ENCODE measurements at places on chromosomes 5 and 9. TPM values are rescaled to one million over a fixed set of nuclear protein-coding genes. Genes with fewer than 3 reads are reported as not detected.
A peak's percentile ranks its signal among the peaks of the same experiment; 100 is the strongest.

Gene BTNL9
- total RNA-seq: 5.3 TPM

GRCh38 chr5:159915904-159916840 lies at the start of gene ADRA1B:
TSS of gene ADRA1B (plus strand) at chr5:159916482. CDS start at chr5:159916906, 424 bp downstream.
- H3K4me1 ChIP-seq: peaks cover 9% of the 10 kb centered on the region
- peak within 1 kb of the TSS; percentile 31 for H3K4me3 ChIP-seq
- peaks cover 56% of the 10 kb centered on the region for H3K27me3 ChIP-seq
- no peak within 1 kb of the TSS for H3K27ac ChIP-seq
- no peaks in the 10 kb centered on the region for H3K36me3 ChIP-seq

DNA sequence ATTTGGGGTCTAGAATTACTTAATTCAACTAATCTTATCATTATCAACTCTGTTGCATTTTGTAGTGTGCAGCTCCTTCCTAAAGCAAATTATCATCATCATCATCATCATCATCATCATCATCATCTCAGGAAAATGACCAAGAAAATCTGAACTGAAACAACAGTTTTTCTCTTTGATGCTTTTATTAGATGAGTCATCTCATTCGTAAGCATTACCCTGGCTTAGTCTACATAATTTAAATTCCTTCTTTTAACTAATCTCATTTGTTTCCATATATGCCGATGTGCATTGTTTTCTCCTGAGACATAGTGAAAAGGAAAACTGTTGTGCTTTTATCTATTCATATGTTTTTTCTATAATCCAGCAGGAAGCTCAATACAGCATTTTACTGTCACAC lies 173.0 kb upstream of the PDE4D start:
- H3K27ac ChIP-seq: no peak overlapping the region
- DNase-seq: no peak
- H3K4me3 ChIP-seq: no peak overlapping the region
- H3K4me1 ChIP-seq: no peaks in the 10 kb centered on the region
- no peaks in the 10 kb centered on the region for H3K36me3 ChIP-seq

- no peak for DNase-seq
- no peak overlapping the region for H3K27ac ChIP-seq
- no peak overlapping the region for H3K4me3 ChIP-seq
- H3K27me3 ChIP-seq: no peaks in the 10 kb centered on the region
- H3K36me3 ChIP-seq: no peaks in the 10 kb centered on the region
These were observed 190.4 kb upstream of the VCAN start for GRCh38 chr5:83281176-83281575.

GRCh38 chr9:6590772-6591384 lies 54.7 kb downstream of the GLDC start:
- H3K27me3 ChIP-seq: no peaks in the 10 kb centered on the region
- no peak overlapping the region for H3K4me3 ChIP-seq
- no peaks in the 10 kb centered on the region for H3K36me3 ChIP-seq
- no peak overlapping the region for H3K27ac ChIP-seq

- no peak for DNase-seq
- no peaks in the 10 kb centered on the region for H3K27me3 ChIP-seq
- no peak overlapping the region for H3K4me3 ChIP-seq
- peaks cover 6% of the 10 kb centered on the region for H3K4me1 ChIP-seq
These were observed 183.7 kb downstream of the KDM4C start for GRCh38 chr9:6941501-6941900.

Gene CBY3
- total RNA-seq: not detected

DNA sequence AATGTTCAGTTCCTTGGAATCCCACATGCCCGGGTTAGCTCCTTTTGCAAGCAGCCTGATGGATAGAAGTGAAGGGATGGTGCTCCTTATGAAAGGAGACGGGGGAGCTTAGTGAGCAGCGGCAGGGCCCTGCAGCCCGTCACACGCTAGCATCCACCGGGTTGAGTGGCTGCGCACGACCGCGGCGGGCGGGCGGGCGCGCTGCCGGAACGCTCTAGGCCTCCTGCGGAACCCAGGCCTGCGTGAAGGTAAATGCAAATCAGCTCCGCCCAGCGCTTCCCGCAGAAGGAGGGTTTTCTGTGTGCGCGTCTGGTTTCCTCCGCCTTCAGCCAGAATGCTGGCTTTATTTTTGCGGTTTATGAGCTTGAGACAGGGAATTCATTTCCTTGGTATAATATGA lies 19.8 kb downstream of the IL12B start:
- H3K36me3 ChIP-seq: no peaks in the 10 kb centered on the region
- no peaks in the 10 kb centered on the region for H3K4me1 ChIP-seq
- no peak overlapping the region for H3K27ac ChIP-seq
- no peak overlapping the region for H3K4me3 ChIP-seq
- no peak for DNase-seq

DNA sequence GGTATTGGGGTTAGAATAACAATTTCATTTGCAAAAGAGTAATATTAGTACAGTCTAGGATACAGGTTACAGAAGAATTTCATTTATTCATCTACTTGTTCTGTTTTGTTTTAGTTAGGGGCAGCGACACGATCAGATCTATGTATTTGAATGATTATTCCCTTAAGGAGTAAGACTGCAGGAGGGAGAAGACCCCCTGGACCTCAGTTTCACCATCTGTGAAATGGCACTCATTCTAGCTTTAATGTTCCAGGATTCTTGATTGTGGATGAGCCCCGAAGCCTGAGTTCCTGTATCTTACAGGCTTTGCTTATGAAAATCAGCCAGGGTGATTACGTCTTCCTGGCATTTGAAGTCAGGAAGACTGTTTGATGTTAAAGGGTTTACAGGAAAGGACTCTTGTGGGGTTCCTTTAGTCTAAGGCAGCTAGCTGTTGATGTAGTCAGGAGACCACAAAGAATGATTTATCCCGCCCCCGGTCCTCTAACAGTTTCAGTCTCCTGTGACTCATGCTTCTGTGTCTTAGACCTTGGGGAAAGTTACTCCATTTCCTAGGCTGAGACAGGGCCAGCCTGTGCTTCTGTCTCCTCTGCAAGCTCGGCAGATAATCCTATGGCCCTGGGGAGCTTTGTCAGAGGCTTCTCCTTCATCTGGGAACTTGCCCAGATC lies 11.5 kb downstream of the SMIM3 start:
- H3K27me3 ChIP-seq: no peaks in the 10 kb centered on the region
- peaks cover under 1% of the 10 kb centered on the region for H3K36me3 ChIP-seq
- no peak overlapping the region for H3K27ac ChIP-seq
- peaks cover 5% of the 10 kb centered on the region for H3K4me1 ChIP-seq

Measured in muscle of leg (tissue), 16 donors.